DND-41 (cell line): ENCODE measurements at places on chromosomes 16 and 17.

DNA sequence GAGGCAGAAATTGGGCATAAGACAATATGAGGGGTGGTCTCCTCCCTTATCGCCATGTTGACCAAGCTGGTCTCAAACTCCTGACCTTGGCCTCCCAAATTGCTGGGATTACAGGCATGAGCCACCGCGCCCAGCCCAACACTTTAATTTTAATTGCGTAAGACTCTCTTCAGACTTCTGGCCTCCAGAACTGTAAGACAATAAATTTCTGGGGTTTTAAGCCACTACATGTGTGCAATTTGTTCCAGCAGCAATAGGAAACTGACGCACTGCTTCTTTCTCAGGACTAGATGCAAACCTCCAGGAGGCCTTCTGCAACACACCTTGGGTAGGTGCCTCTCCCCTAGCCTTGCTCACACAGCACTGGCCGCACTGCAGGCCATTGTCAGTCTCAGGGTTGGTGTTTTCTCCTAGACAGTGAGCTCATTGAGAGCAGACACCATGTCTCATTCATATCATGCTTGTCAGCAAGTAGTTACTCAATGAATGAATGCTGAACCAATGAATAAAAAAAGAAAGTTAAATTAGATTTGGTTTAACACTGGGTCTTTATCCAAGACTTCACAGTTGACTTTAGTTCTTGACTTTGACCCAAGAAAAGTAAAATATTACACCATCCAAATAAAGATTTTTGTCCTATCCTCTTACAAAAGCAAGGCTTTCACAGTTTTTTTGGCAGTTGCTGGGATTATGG lies 5.5 kb upstream of the ACSF2 start:
- no peak for DNase-seq

GRCh38 chr16:50902457-50902856 lies 160.6 kb downstream of the CYLD start:
- DNase-seq: no peak

- DNase-seq: no peak
Observed at GRCh38 chr16:12120217-12120981, 143.9 kb downstream of the SNX29 start.

- peak; percentile 74 for DNase-seq
Observed at GRCh38 chr17:34703533-34703932, 124.2 kb downstream of the TMEM132E start.

GRCh38 chr16:81179219-81179618 lies 59.3 kb upstream of the BCO1 start:
- no peak for DNase-seq

- DNase-seq: no peak
Observed at GRCh38 chr17:73430848-73431247, 119.0 kb upstream of the CDC42EP4 start.

DNA sequence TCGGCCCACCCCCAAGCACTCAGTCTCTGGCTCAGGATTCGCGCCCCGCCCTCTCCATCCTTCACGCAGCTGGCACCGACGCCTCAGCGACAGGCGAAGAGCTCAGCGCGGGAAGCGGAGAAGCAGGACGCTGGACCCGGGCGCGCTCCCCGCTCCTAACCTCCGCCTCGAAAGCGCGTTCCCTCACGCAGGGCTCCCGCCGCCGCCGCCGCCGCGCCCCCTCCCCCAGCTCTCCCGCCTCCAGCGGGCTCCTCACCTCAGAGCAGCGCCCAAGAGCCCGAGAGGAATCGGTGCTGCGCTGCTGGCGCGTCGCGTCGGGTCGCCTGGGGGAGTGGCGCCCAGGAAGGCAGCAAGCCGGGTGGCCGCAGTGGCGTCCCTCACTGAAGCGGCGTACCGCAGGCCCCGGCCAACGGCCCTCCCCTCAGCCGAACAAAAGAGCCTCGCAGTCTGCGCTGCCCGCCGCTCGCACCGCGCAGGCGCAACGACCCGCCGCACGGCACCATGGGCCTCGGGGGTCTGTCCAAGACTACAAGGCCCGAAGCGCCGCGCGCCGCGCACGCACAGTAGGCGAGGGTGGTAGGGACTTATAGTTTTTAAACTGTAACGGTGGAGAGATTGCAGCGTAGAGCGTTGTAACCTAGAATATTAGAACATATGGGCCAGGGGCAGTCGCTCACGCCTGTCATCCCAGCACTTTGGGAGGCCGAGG lies at the start of gene CBX1:
Gene CBX1, minus strand, starts transcription at position 467 of the 709 bp plus-strand sequence. CDS start 24,474 bp downstream, outside the sequence.
- DNase-seq: peak; percentile 95

GRCh38 chr16:12323007-12323758 lies 346.6 kb downstream of the SNX29 start:
- DNase-seq: peak; percentile 69

- DNase-seq: no peak
Observed at GRCh38 chr16:89003831-89004208, 26.8 kb upstream of the CBFA2T3 start.

- DNase-seq: no peak
Observed at GRCh38 chr17:72121164-72122009, 567 bp downstream of the SOX9 start.

GRCh38 chr16:63312346-63312745 lies 1276.1 kb upstream of the CDH8 start:
- no peak for DNase-seq

GRCh38 chr16:71443714-71444113 lies 1.9 kb upstream of the TLE7 start:
- DNase-seq: no peak

DNA sequence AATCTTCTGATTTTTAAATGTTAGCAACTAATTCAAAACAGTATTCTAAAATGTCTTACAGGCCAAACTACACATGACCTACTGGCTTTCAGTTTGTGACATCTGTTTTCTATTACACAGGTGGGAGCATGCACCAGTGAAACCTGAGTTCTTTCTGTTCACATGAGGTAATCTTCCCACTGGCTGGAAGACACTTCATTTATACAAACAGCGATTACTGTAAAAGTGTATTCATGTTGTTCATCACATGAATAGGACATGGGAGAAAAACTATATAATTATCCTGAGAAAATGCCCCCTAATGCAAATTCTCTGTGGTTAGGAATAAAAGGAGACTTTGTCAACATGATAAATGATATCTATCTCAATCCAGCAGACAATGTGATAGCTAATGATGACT lies 11.1 kb upstream of the PIK3R5 start:
- no peak for DNase-seq

GRCh38 chr16:15966836-15967546 lies 17.6 kb downstream of the ABCC1 start:
- no peak for DNase-seq

DNA sequence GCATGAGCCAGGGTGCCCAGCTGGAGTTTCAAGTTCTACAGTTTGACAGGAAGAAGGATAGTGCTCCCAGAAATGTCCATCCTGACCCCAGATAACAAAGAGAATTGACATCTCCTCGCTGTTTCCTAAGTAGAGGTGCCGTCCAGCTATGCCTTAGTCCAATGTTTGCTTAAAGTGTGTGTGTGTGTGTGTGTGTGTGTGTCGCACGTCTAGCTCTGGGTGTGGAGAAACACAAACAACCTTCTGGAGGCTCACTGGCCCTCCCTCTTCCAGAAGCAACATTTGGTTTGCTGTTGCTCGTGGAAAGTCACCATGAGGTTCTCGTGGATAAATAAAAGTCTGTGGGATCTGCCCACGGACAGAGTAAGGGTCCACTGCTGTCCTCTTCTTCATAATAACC lies 22.1 kb downstream of the EMP2 start:
- DNase-seq: no peak

GRCh38 chr16:89431158-89431584 lies 59.2 kb downstream of the ANKRD11 start:
- DNase-seq: no peak

DNA sequence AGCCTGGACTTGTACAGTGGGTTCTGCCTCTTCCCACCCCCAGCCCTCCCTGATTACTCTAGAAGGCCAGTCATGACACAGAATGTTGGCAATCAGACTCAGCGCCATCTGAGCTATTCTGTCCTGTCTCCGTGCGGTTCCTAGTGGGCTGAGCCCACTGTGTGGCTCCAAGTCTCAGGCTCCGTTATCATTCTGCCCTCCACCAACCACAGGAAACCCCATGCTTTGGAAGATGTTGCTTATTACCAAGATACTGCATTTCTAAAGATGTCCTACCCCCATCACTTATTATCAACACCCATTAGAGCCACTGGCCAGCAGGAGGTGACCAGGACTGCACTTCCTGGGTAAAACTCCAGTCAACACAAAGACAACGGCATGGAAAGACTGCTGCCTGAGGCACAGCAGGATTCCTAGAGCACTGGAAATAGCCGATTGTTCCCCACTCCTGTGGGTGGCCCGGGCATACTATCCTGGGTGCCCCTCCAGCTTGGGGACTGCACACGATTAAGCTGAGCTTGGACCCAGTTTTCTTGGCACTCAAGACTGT lies 133.6 kb downstream of the AATF start:
- no peak for DNase-seq

GRCh38 chr17:72725433-72726068 lies 366.9 kb downstream of the SLC39A11 start:
- peak; percentile 49 for DNase-seq

GRCh38 chr16:68279726-68280558 lies 15.6 kb downstream of the SLC7A6 start:
- no peak for DNase-seq

DNA sequence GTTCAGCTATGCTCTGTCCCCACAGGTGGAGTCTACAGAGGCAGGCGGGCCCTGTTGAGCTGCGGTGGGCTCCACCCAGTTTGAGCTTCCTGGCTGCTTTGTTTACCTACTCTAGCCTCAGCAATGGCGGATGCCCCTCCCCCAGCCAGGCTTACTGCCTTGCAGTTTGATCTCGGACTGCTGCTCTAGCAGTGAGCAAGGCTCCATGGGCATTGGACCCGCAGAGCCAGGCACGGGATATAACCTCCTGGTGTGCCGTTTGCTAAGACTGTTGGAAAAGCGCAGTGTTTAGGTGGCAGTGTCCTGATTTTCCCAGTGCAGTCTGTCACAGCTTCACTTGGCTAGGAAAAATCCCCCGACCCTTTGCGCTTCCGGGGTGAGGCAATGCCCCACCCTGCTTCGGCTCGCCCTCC lies 89.1 kb downstream of the BCAS3 start:
- DNase-seq: no peak

GRCh38 chr16:1188432-1189189 lies 35.7 kb downstream of the CACNA1H start:
- peak; percentile 54 for DNase-seq

- DNase-seq: no peak
Observed at GRCh38 chr17:57082441-57082840, 2.6 kb upstream of the AKAP1 start.

- no peak for DNase-seq
Observed at GRCh38 chr17:2391597-2392251, 9.1 kb downstream of the MNT start.

DNA sequence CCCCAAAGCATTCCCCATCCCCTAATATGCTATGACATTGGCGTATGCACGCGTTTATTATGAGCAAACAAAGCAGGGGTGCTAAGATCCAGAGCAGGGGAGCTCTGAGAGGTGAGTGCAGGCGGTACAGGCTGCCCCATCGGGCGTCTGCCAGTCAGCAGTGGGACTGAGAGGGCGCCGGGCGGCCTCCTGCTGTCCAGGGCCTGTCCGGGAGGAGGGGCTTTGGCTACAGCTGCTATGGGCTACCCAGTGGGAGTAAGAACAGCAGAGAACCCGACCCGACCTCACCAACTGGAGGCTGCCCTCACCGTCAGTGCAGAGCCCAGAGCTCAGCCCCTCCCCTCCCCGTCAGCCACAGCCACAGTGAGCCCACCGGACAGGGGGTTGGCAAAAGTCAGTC lies 18.5 kb upstream of the AATK start:
- no peak for DNase-seq

- DNase-seq: no peak
Observed at GRCh38 chr17:2102931-2103809, 48.3 kb downstream of the HIC1 start.

- peak; percentile 86 for DNase-seq
Observed at GRCh38 chr16:84088695-84089395, 27.9 kb downstream of the MBTPS1 start.

GRCh38 chr16:35754391-35755369 lies 2295.3 kb downstream of the TP53TG3F start:
- no peak for DNase-seq

DNA sequence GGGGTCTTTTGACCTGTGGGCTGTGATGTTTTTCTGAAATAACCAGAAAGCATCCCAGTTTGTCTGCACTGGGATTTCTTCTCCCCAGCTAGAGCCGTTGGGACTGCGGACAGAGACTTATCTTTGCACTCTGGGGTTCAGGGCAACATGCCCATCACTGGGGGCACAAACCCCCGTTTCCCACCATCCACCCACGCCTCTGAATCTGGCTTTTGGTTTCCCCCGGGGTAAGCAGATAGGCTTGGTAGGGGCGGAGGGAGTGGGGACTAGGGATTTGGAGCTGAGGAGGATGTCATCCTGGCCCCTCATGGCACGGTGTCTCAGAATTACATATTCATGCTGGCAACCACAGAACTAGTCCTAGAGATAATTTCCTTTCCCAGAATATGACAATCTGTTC lies 68.6 kb downstream of the CCDC182 start:
- no peak for DNase-seq

- DNase-seq: no peak
Observed at GRCh38 chr16:12781777-12782176, 21.9 kb downstream of the CPPED1 start.

- DNase-seq: no peak
Observed at GRCh38 chr17:82097919-82098168, 192 bp downstream of the FASN start.

DNA sequence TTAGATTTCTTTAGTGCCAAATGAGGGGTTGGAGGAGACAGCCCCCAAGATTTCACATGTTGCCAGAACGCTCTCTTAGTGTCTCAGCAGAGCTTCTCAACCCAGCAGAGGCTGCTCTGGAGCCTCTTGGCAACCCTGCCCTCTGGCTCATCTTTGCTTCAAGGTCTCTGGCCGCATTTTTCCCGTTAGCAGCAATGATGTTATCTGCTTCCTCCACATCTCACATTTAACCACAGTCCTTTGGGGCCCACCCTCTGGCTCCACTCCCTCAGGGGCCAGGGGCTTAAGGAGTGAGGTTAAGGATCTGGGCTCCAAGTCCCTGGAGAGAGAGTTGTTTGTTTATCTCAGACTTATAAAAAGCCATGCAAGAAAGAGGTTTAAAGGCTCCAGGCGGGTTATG lies 3.3 kb upstream of the XYLT1 start:
- DNase-seq: peak; percentile 48

GRCh38 chr16:89378947-89379771 lies 111.2 kb downstream of the ANKRD11 start:
- no peak for DNase-seq

GRCh38 chr16:3591991-3592390 lies 14.8 kb upstream of the NLRC3 start:
- DNase-seq: no peak

GRCh38 chr17:48520631-48521079 lies 10.2 kb downstream of the HOXB1 start:
- DNase-seq: no peak

GRCh38 chr16:391885-392335 lies 5.1 kb upstream of the NME4 start:
- peak; percentile 86 for DNase-seq

- DNase-seq: no peak
Observed at GRCh38 chr17:75507733-75508719, 7.3 kb downstream of the CASKIN2 start.
